Stimulated activated CD4-positive, alpha-beta T cell treated with anti-CD3 and anti-CD28 coated beads, Interleukin-12 subunit alpha, Interleukin-12 subunit beta, amount 100 ng/mL, for 48 hours (primary cell): ENCODE measurements at places on chromosomes 12 and 14.

GRCh38 chr14:100789460-100790417 lies 36.2 kb upstream of the MEG3 start:
- no peak for DNase-seq

DNA sequence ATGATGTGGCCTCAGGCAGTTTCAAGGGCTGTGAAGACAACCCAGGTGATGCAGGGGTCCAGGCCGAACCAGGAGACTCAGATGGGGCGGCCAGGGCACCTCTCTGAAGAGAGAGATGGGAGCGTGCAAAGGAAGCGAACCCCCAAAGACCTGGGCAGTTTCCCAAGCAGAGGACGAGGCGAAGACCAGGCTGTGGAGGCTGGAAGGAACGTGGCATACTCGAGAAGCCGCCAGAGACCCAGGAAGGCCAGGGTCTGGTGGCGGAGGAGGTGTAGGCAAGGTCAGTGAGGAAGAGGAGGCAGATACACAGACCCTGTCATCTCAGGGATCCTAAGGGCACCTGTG lies 24.7 kb downstream of the LTBP2 start:
- DNase-seq, result no peak

DNA sequence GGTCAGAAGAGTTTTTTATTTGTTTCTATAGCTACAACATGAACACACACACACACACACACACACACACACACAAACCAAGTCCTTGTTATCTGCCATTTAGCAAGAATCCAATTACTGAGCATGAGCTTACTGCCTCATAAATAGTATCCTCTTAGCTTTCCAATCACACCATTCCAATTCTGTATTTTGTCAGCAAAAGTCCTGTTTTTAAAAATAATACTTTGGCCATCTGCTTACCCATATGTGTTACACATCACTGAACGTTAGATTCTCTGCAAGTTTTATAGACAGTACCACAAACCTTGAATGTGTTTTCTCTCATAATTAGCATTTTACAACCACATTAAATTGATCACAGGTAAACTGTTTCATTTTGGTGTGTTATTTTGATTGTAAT lies 1905.4 kb upstream of the FLRT2 start:
- no peak for DNase-seq

GRCh38 chr14:53567236-53567780 lies 389.3 kb downstream of the BMP4 start:
- DNase-seq, result no peak

DNA sequence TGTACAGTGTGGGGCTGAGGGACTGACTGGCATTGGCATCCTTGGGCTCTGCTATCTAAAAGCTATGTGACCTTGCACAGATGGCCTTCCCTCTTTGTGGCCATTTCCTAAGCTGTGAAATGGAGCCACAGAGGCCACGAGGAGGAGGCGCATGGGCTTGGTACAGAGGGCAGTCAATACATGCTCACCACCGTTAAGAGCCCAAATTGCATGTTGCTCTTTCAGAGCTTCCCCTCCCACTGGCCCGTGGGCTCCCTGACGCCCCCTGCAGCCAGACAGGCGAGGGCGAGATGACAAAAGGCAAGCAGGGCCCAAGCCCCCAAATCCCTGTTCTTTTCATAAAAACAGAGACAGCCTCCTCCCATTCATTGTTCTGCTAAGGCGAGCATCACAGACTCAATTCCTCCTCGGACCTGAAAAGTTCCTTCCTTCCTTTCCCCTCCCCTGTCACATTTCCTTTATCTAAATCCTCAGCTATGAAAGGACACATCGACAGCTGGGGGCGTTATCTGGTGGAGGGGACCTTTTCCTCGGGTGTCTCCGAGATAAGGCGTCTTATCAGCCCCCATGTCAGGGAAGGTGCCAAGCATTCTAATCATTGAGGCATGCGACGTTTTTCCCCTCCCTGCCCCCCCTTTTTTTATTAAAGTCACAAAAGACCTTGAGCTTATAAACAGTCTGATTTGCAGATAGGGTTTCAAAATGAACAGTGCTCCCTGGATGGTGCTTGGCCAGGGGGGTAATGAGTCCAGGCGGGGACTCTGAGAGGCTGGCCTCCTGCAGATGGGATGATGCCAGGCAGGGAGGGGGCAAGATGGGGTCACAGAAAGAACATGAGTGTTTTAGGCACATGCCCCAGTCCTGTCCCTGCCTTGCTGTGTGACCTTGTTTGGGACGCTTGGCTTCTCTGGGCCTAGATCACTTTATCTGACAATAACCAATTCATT lies 26.4 kb downstream of the FAM222A start:
- DNase-seq, result no peak

GRCh38 chr12:115473257-115473956 lies 789.4 kb upstream of the TBX3 start:
- DNase-seq, result no peak

DNA sequence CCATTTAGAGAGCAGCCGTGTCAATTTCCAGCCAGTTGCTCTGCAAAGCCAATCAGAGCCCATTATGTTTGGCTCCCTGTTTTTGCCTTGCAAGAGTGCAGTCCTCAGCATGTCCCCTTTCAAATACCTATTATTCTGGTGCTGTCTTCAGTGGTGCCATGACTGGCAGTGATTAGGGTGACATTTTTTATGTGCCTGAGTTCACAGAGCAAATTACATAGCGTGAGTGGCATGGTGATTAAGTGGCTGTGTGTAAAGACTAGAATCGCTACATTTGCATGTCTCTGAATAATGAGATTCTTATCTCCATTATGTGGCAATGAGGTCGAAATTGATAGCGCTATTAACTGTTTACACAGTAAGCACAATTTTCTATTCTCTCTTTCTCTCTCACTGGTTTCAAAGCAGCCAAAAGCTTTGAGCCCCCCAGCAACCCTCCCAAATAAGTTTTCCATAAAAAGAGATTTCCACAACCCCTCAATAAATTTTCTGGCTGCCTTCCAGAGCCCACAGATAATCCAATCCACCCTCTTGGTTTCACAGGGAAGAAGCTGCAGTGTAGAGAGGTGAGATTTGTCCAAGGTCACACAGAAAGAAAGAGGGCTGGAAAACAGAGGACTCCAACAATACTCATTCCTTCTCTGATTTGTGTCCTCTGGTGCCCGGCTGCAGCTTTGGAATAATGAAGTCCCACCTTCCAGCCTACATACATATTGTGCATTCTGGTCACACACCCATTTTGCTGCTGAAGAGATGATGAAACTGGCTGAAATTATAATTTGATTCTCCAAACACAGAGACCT lies 58.8 kb upstream of the NUDT4 start:
- no peak for DNase-seq

GRCh38 chr12:61857968-61858367 lies 402.2 kb upstream of the USP15 start:
- DNase-seq, result no peak

GRCh38 chr14:38309522-38310277 lies 53.8 kb upstream of the CLEC14A start:
- DNase-seq, result no peak

- no peak for DNase-seq
These were observed 148.8 kb upstream of the EGLN3 start for GRCh38 chr14:34099635-34100034.

- DNase-seq, result no peak
These were observed 17.4 kb downstream of the GPRC5D start for GRCh38 chr12:12934556-12934955.

- no peak for DNase-seq
These were observed 36.8 kb downstream of the PRORP start for GRCh38 chr14:35158951-35159653.

- no peak for DNase-seq
These were observed 286.6 kb upstream of the KITLG start for GRCh38 chr12:88866881-88867280.
